ENCODE measurements at places on chromosomes 16 and 17.

DNA sequence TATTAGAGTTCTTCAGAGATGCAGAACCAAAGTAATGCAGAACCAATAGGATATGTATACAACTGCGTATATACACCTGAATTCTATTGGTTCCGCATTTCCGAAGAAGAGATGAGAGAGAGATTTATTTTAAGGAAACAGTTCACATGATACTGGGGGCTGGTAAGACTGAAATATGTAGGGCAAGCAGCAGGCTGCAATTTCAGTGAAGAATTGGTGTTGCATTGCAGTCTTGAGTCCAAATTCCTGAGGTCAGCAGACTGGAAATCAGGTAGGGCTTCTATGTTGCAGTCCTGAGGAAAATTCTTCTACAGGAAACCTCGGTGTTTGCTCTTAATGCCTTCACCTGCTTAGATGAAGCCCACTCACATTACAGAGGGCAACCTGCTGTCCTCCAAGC, 128.2 kb upstream of the MED13 start:
- no peak for DNase-seq

GRCh38 chr16:86335266-86336172, 174.8 kb upstream of the FOXF1 start:
- no peak for DNase-seq

- DNase-seq, result no peak
Measured at GRCh38 chr17:77528516-77529327, 388.0 kb downstream of the SEC14L1 start.

DNA sequence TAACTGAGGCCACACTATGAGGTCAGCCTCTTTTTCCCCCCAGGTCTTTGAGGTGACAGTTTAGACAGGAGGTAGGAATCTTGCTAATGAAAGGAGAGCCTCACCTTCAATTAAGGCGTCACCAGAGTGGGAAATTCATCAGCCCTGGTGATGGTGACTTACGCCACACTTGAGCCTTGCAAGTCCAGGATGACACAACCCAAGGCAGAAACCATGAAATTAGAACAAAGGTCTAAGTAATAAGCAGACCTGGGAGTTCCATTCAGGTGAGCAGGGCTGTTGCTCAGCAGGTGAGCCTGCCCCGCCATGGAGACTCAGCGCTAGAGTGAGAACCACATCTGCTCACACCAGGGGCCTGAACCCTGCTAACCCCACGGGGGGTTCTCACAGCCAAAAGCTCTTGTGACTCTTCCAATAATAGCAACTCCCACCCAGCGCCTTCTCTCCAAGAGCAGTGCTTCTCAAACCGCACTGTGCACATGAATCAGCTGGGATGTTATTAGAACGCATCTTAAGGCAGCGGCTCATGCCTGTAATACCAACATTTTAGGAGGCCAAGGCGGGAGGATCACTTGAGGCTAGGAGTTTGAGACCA, 28.7 kb upstream of the KIFC3 start:
- no peak for DNase-seq

- no peak for DNase-seq
Measured at GRCh38 chr16:84255050-84255810, 15.4 kb upstream of the KCNG4 start.
